HFF-Myc (cell line): ENCODE measurements at places on chromosomes 1 and 21.

DNA sequence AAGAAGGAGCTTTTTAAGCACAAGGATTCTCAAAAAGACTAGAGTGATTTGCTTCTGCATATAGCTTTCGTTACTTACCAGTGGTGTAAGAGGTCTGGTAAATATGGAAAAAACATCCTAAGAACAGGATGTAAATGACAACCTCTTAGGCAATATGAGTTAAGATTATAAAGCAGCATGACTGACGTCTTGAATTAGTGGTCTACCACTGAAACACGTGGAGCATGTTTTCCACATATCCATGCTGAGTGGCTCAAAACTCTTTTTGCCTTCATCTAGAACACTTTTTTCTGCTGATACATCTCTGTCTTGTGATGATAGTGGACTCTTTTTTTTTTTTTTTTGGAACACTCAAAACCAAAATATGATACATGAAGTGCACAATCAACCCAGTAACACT is 44.6 kb downstream of the RCAN1 start:
- no peak for DNase-seq

GRCh38 chr1:86460998-86461397 is 7.7 kb upstream of the CLCA1 start:
- DNase-seq, result no peak

DNA sequence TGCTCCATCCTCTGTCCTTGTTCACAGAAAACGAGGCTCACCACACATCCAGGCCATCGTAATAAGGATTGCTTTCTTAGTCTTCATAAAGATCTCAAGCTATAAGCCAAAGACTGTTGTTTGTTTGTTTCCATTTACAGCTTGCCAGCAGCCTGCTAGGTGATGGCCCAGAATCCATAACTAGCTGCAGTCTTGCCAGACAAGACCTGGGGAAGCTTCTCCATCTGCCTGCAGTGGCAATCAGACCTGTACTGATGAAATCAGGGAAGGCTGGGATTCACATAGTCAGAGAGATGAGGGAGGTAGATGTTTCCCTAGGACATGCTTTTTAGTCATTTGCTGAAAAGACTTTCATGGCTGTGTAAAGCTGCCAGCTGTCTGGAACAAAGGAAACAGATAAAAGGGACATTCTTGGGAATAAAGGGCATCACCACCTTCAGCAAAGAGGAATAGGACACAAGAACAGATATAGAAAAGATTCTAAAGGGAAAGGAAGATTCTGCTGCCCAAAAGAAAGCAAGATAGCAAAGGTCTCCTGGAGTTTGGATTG is 51.0 kb downstream of the MT1HL1 start:
- DNase-seq, result no peak

- peak; percentile 26 for DNase-seq
These were observed 108.8 kb downstream of the ITSN1 start for GRCh38 chr21:33751120-33751519.

GRCh38 chr1:10677491-10678391 is 118.7 kb downstream of the CASZ1 start:
- DNase-seq, result no peak

- DNase-seq, result no peak
These were observed 71.5 kb downstream of the MIS18A start for GRCh38 chr21:32207406-32207716.

- no peak for DNase-seq
These were observed 3.4 kb downstream of the ZBTB21 start for GRCh38 chr21:42006765-42007164.

DNA sequence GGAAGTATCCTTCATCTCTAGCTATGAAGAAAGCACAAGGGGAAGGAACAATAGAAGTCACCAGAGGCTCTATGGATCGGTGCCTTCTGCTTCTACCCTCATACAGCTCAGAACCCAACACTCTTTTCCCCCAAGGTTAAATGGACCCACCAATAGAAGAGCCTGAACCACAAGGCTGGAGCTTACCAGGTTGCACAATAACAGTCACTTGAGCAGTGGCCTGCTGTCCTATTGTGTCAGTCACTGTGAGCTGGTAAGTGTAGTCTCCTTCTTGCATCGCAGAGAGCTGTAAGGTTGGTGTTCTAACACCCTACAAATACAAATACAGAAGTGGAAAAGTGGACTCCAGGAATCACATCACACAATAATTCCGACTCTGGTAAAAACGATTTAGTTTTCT is 103.0 kb downstream of the KIAA0319L start:
- no peak for DNase-seq

GRCh38 chr1:30681782-30682181 is 41.6 kb downstream of the MATN1 start:
- DNase-seq, result no peak

DNA sequence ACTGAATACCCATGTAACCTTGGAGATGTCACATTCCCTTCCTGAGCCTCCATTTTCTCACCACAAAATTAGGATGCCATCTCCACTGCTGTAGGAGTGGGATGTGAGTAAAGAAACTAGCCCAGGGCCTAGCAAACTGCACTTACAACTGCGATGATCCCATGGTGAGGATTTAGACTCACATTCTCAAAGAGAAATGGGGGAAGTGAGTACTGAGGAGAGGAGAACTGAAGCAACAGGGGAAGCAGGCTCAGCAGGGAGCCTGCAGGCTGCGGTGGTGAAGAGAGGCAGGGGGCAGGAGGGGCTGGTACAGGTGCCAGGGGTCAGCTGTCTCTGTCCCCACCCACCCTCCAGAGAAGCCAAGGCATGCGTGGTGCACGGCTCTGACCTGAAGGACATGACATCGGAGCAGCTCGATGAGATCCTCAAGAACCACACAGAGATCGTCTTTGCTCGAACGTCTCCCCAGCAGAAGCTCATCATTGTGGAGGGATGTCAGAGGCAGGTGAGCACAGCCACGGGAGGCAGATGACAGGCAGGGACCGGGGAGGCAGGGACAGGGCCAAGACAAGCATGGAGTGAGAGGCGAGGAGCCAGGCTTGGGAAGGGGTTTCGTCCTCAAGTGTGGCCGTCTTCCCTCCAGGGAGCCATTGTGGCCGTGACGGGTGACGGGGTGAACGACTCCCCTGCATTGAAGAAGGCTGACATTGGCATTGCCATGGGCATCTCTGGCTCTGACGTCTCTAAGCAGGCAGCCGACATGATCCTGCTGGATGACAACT is 16.4 kb upstream of the ATP1A4 start:
- DNase-seq, result no peak

- peak; percentile 19 for DNase-seq
These were observed 102.6 kb downstream of the KCNK2 start for GRCh38 chr1:215185067-215185620.

DNA sequence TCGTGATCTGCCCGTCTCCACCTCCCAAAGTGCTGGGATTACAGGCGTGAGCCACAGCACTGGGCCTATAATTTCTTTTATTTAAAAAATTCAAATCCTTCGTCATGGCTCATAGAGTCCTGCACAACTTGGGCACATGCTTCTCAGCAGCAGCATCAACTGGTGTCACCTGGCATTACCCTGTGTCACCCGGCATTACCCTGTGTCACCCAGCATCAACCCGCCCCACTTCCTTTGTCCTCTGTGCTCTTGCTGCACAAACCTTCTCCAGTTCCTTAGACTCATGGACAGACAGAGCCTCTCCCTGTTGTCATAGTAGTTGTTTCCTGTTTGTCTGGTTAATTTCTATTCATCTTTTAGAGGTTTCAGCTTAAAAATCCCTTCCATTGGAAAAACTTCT is 121.2 kb upstream of the SERBP1 start:
- DNase-seq, result no peak

- no peak for DNase-seq
These were observed 25.9 kb downstream of the A3GALT2 start for GRCh38 chr1:33295023-33295422.

- DNase-seq, result no peak
These were observed 48.6 kb upstream of the GPR52 start for GRCh38 chr1:174399211-174399610.

- peak; percentile 15 for DNase-seq
These were observed 68.5 kb downstream of the RGS2 start for GRCh38 chr1:192877283-192877886.

GRCh38 chr1:87329526-87330056 is 911 bp downstream of the LMO4 start:
- DNase-seq, result no peak

DNA sequence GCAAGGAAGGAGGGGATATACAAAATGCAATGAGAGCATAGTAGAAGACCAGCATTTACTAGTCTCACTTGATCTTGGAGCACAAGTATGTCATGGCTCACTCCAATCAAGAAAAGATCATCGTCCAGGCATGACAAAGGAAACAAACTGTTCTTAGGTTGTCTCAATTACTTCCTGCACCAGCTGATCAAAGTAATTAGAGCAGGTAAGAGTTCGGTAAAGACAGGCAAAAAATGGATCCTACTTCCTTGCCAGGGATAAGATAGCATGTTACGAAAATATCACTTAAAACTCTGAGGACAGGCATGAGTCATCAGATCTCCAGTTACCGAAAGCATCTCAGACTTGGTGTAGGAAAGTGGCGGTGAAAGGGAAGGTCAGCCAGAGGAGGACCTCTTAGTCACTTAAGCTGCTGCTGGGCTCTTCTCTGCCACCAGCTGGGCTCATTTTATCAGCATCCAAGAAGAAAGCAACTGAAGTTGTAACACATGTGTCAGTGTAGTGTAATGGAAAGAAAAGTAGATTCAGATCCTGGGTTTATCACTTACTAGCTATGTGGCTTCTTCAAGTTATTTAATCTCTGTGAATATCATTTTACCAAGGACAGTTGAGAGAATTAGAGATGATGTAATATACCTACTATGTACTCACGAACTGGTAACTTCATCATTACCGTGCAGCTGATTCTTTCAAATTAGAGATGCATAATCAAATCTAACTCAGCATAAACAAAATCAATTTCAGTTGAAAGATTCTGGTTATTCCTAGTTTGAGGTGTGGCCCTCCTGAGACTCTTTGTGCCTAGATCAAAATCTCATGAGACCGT is 46.8 kb downstream of the XCL1 start:
- peak; percentile 56 for DNase-seq

GRCh38 chr1:67209521-67209920 is 43.3 kb downstream of the IL23R start:
- DNase-seq, result no peak

DNA sequence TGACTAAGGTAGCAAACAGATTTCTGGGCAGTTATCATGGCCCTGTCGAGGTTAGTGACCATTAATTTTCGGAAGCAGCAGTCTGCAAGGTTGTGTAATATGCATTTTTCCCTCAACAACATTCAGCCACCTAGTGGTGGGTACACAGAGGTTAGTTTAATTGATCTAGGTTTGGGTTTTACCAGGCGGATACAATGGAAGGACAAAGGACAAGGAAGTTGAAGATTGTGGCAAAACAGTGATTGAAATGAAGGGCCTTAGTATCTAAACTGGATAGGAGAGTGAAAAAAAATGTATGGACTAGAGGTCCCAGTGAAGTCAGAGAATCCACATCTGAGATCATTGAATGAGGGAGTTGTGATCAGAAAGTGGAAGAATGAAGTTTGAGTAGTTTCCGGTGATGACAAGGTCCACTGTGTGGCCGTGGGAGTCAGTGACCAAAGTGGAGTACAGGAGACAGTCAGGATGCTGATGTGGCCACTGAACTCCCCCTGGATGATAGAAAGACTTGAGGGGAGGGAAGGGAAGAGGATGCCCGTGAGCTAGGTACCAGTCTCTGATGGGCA is 2.8 kb downstream of the ARMH1 start:
- DNase-seq, result no peak
